ENCODE measurements at places on chromosomes 16 and 17.
A peak's percentile ranks its signal among the peaks of the same experiment; 100 is the strongest.

DNA sequence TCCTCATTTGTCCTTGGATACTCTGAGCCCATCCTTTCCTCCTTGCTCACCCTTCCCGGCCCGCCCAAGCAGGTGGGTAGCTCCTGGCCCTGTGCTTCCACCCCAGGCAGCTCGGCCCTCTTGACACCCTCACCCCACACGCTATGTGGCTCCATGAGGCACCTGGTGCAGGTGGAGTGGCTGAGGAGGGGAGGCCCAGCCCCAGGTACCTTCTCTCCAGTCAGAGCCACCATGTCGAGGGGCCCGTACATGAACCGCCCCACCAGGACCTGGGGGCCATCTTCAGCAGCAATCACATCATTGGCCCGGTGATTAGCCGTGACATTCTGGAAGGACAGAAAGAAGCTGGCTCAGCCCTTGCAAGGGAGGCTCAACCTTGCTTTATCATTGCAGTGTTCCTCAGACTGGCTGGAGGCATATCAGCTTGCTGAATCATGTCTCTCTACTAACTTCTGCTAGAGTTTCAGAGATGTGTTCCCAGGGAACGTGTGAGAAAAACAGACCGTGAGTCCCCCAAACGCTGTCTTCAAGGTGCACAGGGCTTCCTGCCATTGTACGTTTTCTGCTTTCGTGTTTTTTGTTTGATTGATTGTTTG is 20.3 kb downstream of the PIMREG start:
- no peak for DNase-seq

DNA sequence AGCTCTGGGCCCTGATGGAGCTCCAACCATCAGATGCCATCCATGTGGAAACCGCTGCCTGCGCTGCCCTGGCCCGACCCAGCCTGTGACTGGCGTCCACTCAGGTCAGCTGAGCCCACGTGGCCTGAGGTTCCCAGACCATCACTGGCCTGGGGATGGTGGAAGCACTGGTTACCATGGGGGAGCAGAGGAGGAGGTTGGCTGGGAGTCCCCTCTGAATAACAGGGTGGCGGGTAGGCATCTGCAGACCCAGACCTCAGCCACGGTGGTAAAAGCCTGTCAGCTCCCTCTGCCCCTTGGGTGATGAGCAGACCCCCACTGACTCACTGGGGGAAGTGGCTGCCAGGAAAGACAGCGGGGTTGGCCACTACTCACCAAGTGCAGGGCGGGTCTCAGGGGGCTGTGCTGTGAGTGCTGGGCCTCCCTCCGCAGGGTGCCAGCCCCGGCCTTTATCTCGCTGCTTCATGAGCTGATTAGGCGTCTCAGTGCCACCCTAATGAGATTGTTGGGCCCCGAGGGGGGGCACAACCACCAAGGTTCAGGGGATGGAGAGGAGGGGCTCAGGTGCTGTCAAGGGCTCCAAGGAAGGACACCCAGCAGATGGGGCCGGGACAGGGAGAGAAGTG is at the start of gene PDE6G:
TSS of gene PDE6G (minus strand) at position 425 of the 626 bp plus-strand sequence. CDS start 3,237 bp downstream, outside the sequence.
- DNase-seq = no peak

GRCh38 chr17:44268709-44269534 is 987 bp upstream of the SLC4A1 start:
- no peak for DNase-seq

DNA sequence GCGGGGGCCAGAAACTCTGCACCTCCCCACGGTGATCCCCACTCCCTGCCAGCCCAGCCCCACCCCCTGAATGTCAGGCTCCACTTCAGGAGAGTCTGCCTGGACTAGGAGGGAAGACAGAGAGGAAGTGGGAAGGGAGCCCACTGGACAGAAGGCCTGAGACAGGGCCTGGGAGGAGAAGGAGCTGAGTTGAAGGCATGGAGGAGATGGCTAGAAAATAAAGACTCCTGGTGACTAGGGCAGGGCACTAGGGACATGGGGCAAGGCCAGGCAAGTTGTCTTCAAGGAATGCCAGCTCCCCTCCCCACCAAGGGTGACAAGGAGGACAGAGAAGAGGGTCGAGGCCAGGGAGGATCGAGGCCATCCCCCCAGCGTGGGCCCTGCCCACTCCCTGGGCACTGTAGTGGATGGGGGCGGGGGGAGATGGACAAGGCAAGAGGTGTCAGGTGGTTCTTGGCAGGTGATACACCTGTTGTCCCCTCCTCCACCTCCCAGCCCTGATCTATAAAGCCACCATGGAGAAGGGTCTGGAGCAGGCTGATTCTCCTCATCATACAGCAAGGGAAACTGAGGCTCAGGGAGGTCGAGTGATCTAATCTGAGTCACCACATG is 19.7 kb downstream of the SRCIN1 start:
- no peak for DNase-seq

DNA sequence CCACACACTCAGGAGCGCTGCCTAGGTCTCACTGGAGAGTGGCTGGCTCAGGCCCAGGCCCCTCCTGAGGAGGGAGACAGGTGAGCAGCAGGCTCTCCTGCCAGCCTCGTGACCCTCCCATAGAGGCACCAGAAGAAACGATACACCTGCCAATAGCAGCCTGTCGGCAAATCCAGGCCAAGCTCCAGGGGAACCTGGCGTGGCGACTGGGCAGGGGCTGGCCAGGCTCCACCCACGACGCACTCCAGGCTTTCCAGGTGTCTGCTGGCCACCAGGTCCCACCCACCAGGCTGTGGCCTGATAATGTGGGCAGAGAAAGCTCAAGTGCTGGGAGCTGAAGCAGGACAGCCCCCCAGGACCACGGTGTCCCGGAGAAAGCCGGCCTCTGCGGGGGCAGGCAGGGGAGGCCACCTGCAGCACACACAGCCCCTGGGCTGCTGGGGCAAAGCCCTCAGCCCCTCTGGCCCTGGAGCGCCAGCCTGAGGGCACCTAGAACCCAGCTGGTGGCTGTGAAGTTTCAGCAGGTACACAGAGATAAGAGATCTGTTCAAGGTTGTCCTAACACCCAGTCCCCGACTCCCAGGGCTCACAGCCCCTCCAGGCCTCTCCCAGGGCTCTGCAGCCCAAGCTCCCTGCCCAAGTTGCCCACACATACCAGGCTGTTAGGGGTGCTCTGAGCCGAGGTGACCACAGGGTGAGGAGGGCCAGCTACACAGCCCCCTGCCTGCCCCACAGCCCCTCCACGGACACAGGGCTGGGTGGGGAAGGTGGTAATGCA is 2.4 kb downstream of the PGAP6 start:
- DNase-seq = no peak

DNA sequence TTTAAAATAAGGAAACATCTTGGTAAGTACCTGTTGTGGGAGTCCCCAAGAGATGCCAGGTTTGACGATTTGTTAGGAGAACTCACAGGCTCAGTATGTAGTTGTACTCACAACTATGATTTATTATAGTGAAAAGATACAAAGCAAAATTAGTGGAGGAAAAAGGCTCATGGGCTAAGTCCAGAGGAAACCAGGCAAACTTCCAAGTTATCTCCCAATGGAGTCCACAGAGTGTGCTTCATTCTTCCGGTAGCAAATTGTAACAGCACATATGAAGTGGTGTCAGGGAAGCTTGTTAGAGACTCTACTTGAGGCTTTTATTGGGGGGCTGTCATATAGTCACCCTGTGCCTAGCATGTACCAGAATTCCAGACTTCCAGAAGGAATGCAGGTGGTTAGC is 2.3 kb downstream of the DDX19A start:
- no peak for DNase-seq

GRCh38 chr17:51860954-51861561 is 297.5 kb downstream of the CA10 start:
- no peak for DNase-seq

DNA sequence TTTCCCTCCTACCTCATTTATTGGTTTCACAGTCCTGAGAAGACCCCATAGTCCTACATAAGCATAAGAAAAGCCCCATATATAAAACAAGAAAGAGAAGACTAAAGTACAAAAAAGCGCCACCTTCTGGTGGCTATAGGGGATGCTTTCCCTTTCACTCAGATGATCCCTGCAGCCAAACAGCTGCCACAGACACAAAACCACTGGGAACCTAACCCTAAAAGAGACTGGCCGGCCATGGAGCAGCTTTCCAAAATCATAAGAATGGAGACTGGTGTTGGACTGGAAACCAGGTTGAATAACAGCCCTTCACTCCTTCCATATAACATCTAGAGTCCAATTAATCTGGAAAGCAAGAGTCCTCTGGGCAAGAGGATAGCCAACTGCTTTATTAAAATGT is 11.4 kb downstream of the DYNC1LI2 start:
- peak; percentile 22 for DNase-seq

DNA sequence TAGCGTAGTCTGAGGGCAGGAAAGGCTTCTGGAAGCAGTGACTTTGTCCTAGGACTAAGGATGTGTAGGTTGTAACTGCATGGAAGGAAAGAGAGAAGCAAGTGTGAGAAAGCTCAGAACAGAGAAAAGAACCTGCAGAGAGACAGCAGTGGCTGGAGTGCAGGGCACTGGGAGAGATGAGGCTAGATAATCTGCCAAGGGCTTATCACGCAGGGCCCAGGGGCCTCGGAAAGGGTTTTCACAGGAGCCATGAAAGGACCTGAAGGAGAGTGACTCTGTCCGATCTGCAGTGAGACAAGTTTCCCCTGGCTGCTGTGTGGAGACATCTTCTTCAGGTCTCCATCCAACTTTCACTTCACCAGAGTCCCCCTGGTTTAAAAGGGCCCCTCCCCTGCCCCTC is 7.1 kb upstream of the SRCAP start:
- DNase-seq = no peak

- DNase-seq = no peak
These were observed 15.1 kb downstream of the NOD2 start for GRCh38 chr16:50708373-50709060.

DNA sequence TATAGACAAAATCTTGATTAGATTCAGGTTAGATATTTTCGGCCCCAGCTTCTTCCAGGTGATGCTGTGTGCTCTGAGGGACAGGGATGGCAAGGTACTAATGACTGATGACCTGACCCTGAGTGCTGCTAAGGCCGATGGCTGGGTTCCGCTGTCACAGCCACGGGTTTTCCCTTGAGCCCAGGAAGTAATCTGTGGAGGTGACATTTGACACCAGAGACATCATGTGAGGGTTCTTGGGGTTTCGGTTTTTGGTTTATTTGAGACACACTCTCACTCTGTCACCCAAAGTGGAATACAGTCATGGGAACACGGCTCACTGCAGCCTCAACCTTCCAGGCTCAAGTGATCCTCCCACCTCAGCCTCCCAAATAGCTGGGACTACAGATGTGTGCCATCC is 9.8 kb downstream of the OTOP3 start:
- no peak for DNase-seq

- DNase-seq = no peak
These were observed 68.8 kb downstream of the KATNIP start for GRCh38 chr16:27618606-27619327.

- DNase-seq = peak; percentile 54
These were observed 89.9 kb downstream of the C16orf78 start for GRCh38 chr16:49463529-49463928.

DNA sequence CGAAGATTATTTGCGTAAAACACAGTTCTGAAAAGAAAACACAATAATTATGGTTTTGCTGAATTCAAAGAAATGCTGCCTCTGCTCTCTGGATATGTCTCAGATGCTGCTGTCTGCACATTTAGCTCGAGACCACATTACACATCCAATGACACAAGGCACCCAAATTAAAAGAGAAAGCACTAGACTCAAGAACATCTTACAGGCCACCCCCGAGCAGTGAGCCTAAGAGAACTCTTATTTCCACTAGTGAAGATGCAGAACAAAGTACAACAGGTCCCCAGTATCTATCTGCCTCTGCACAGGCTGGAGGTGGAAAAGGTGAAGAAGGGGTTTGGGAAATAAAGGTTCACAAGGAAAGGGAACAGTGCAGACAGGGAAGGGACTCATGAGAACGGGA is 33.5 kb downstream of the GRB2 start:
- no peak for DNase-seq

DNA sequence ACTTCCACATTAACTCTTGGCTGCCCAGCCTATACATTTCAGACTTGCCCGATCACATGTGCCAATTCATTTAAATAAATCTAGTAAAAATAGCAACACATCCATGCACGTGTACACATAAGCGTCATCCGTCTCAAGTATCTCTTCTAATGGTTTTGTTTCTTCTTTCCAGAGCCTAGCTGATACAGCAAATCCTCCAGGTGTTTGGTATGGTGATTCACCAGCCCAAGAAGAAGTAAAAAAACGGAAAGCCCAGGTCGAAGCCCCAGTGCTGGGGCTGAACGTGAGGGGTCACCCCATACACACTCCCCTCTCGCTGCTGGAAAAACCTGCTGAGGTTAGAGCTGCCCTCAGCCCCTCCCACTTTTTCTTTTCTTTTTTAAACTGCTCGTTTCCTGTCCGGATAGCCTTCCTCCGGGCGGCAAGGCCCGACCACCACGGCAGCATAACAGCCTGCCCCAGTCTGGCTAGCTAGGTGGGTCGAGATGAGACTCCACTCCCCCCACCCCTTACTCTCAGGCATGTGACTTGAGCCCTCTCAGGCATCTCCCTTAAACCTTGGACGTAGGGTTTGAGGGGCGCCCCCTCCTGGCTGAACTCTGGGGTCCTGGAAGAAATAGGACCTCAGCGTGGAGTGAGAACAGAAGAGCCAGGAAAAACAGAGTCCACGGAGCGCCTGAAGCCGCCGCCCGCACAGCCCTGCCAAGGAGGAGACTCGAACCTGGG is 13.9 kb upstream of the OR1F1 start:
- DNase-seq = no peak

DNA sequence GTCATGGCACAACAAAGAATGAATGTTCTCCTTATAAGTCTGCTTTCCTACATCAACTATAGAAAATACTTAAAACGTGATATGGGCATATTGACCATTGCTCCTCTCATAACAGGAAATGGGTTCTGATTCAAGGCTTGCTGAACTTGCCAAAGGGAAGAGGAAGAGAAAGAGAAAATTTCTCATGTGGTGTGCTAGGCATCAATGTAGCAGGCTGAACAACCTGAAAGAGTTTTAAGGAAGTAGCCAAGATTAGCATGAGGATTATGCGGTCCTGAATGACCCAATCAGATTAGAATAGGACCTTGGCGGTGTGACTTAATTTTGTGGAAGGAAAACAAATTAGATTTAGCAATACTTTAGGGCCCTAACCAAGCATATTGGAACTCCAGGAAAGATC is 617.7 kb upstream of the CDH11 start:
- no peak for DNase-seq

DNA sequence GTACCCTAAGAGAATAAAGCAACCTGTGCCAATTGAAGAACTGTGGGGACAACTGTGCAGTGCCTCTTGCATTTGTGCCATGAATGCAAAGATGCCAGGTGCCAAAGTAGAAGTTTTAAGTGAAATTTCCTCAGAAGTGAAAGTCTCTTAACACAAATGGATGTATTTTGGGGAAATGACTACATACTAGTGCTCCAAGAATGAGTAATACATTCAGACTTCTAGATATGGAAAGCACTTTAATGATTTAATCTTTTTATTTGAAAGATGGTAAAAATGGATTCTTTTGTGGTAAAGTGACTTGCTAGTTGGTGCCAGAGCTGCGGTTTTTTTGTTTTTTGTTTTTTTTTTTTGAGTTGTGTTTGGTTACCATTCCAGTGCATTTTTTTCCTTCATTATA is 15.0 kb downstream of the UTP18 start:
- DNase-seq = no peak
